ENCODE measurements at places on chromosomes 11 and 22. TPM values are rescaled to one million over a fixed set of nuclear protein-coding genes. Genes with fewer than 3 reads are reported as not detected.

MYOD1 gene
- total RNA-seq = not detected

CASP5 gene
- 0.27 TPM for total RNA-seq

OR51V1 gene
- total RNA-seq = not detected

C11orf52 gene
- total RNA-seq = not detected

ESAM gene
- 5.4 TPM for total RNA-seq

RHOD gene
- total RNA-seq = 0.54 TPM

NFAM1 gene
- 3.0 TPM for total RNA-seq

APOBEC3C gene
- 12.9 TPM for total RNA-seq

PAK1 gene
- 20.5 TPM for total RNA-seq

VSIG10L2 gene
- total RNA-seq = not detected

MYO18B gene
- total RNA-seq = 0.54 TPM

RNH1 gene
- 165 TPM for total RNA-seq

DENND6B gene
- 9.2 TPM for total RNA-seq

APOC3 gene
- total RNA-seq = not detected
